Activated T-cell treated with anti-CD3 and anti-CD28 coated beads for 48 hours (primary cell): ENCODE measurements at places on chromosomes 2 and 18.

DNA sequence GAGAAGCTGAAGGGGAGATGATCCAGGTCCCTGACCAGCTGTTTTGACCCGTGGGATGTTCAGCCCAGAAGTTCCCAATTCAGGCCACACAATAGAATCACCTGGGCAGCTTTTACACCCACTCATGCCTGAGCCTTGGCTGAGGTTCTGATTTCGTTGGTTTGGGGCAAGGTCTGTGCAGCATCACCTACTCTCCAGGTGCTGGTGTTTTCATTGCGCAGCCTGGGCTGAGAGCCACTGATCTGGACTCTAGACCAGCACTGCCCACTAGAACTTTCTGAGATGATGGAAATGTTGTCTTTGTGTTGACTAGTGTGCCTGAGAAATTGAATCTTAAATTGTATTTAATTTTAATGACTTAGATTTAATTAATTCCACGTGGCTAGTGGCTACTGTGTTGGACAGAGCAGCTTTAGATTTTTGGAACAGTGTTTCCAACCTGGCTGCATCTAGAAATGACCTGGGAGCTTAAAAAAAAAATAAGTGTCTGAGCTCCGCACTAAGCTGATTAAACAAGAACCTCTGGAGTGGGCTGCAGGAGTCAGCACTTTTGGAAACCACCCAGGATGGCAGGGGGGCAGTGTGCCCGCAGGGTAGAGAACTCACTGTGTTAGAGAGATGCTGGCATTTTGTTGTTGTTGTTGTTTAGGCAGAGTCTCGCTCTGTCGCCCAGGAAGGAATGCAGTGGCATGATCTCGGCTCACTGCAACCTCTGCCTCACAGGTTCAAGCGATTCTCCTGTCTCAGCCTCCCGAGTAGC, 33.7 kb downstream of the DYSF start:
- no peak for DNase-seq

- no peak for DNase-seq
Measured at GRCh38 chr2:46161911-46162310, 135.3 kb upstream of the EPAS1 start.

DNA sequence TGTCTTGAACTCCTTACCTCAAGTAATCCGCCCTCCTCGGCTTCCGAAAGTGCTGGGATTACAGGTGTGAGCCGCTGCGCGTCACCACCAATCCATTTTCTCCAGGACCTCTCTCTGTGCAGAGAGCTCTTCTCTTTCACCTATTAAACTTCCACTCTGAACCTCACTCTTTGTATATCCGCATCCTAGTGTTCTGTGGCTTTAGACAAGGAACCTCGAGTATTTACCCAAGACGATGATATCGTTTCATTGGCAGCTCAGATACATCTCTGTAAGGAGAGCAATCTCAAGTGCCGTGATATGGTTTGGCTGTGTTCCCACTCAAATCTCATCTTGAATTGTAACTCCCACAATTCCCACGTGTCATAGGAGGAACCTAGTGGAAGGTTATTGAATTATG, 15.1 kb upstream of the WDR33 start:
- no peak for DNase-seq

DNA sequence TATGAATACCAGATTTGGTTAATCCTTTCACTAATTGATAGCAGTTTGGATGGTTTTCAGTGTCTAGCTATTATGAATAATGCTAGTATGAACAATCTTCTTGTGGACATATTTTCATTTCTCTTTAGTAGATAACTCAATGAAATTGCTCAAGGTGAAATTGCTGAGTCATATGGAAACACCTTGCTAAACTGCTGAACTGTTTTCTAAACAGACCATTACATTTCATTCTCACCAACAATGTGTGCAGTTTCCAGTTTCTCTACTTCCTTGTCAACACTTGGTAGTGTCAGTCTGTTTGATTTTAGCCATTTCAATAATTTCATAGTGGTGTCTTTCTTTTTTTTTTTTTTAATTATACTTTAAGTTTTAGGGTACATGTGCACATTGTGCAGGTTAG, 250.0 kb downstream of the HRH4 start:
- no peak for DNase-seq

DNA sequence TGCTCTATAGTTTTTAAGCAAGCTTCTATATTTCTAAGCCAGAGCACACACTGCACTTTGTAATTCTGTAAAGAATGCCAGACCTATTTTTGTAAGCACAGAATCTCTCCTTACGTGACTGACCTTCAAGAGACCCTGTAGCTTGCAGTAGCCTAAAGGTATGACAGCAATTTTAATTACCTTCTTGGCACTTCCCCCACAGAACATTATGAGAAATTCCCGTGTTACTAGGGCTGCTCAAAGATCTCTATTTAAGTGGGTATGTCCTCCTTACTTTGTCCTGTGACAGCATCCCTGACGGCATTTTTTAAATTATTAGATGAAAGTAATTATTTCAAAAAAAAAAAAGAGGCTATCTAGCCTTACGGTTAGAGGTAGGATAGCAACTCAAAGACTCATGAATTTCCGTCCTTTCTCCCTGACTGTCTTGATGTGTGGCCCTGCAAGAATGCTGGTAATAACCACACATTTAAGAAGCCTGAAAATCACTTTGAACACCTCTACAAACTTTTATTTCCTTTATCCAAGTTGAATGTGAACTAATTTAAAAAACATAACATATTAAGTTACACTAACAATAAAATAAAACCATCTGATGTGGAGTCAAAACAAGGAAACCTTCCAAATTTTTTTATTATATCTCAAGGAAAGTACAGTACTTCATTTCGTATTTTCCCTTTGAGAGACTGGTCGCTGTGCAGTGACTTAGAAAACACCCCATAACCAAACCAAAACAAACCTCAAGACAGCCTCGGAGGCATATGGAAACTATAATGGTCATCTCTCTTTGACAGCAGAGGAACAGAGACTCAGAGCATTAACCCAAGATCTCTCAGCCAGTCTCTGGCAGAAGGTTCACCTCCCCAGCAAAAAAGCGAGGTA, 54.9 kb downstream of the THUMPD2 start:
- DNase-seq, result no peak

DNA sequence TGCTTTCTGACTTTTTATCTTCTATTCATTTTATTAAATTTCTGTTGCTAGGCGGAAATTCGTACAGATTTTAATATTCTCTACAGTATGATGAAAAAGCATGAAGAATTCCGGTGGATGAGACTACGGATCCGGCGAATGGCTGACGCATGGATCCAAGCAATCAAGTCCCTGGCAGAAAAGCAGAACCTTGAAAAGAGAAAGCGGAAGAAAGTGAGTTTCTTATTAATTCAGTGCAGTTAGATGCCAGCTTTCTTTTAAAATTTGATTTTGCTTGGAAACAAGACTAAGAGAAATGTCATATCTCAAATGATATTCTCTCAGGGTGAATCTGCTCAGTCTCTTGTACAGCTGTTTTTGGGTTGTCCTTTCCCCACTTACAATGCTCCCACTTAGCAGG, 84.3 kb downstream of the MGAT5 start:
- DNase-seq, result no peak

DNA sequence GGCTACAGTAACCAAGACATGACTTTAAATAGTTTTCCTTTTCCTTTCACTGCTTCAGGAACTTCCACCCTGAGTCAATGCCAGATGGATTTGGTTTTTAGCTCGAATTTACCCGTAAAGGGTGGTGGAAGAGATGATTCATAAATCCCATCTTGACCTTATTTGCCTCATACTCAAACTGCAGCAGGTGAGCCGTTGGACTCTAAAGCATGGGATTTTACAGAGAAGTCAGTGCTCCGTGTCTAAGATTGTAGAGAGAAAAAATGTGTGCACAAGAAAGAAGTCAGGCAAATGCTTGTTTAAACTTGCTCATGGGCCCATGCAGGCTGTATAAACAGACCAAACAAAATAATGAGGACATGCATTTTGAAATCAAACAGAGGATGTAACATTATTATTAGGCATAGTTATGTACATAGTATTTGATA, 369.7 kb upstream of the TRIB2 start:
- DNase-seq, result no peak

GRCh38 chr2:102256276-102256675, 55.1 kb upstream of the IL1RL1 start:
- no peak for DNase-seq

DNA sequence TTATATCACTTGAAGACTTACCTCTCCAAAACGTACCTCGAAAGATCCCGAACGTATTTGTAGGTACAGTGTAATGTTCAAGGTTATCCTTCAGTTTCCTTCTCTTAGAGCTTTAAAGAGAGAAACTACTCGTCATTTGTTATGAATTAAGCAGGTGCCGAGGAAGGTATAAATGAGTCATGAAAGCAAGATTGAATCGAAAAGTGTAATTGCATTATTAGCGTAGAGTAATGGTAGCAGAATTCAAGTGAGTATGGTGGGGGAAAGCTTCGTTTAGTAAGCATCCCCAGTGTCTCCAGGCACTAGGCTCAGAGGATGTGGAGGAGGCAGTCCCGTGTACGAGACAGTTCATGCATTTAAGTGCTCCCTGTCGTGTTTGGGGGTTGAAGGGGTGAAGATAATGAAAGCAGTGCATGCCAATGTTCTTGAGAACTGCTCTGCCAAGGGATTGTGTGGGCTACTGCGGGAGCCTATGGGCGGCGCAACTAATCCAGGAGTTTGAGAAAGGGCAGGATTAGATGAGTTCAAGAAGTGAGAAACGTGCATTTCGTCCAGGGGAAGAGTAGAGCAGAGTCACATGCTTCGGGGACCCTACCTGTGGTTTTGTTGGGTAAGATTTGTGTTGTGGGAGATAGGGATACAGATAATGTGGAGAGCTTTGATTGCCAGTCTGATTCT, 858 bp downstream of the POLR1B start:
- DNase-seq, result no peak

GRCh38 chr18:65235966-65236624, 514.7 kb upstream of the CDH7 start:
- no peak for DNase-seq

GRCh38 chr2:39704540-39704939, 38.8 kb downstream of the TMEM178A start:
- no peak for DNase-seq

DNA sequence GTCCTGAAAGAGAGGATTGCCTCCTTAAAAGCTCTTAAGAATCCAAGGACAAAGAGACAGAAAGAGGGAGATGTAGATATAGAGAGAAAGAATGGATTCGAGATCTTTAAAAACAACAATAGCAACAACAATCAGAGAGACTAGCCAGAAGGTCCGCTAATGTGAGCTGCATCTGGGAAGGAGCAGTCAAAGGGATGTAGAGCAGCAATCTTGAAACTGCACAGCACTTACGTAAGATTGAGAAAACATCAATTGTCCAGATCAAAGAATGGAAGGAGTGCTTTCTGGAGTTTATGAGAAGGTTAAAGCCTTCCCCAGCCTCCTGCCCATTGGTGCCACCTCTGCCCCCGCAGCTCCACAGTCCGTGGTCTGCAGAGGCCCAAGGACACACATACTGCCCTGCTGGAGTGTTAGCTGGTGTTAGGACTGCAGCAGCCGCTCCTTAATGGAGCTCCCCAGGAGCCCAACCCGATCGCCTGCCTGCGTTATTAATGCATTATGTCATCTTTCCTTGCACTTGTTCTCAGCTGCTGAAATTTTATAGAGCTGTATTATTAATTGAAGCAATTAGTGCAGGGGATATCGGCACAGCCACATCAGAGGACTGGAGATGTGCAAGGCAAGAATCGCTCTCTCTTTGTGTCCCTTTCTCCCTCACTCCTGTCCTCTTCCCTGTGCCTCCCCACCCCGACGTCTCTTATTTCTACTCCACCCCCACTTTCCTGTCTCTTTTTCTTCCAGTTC, 94.2 kb upstream of the STPG4 start:
- no peak for DNase-seq

- DNase-seq, result no peak
Measured at GRCh38 chr18:79987566-79987965, 797 bp downstream of the TXNL4A start.

DNA sequence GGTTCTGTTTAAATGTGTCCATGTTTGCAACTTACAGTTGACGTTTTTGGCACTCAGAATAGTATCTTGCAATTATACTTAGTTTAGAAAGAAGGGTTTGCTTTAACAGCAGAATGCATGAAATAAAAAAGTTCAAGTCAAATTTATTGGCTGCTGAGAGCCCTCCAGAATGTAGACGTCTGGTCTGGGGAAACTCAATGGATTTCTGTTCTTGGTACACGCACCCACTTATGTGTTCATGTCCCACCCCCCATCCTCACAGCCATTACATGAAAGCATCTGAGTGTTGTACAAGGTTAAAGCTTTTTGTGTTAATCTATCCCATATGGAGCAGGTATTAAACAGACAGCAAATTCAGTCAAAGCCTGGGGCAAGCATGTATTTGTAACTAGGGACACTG, 219.5 kb downstream of the SOX11 start:
- DNase-seq, result no peak

DNA sequence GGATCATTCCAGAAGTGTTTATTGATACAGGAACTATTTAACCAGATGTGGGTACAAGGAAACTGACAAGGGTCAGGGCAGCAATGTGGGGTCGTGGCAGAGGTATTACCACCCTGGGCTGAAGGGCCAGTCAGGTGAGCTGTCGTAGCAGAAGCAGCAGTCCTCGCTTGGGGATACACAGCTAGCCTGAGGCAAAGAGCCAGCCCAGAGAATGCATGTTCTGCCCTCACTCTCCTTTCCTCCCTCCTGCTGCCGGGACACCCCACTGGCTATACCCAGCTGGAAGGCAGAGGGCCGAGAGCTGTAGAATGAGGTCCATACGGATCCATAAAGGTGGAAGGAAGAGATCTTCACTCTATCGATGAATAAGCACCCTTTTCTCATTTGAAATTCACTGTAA, 32.2 kb upstream of the GBX2 start:
- no peak for DNase-seq

- DNase-seq, result no peak
Measured at GRCh38 chr18:50171406-50171805, 23.5 kb downstream of the MYO5B start.

GRCh38 chr2:10549195-10549594, 101.1 kb upstream of the ODC1 start:
- DNase-seq, result no peak

DNA sequence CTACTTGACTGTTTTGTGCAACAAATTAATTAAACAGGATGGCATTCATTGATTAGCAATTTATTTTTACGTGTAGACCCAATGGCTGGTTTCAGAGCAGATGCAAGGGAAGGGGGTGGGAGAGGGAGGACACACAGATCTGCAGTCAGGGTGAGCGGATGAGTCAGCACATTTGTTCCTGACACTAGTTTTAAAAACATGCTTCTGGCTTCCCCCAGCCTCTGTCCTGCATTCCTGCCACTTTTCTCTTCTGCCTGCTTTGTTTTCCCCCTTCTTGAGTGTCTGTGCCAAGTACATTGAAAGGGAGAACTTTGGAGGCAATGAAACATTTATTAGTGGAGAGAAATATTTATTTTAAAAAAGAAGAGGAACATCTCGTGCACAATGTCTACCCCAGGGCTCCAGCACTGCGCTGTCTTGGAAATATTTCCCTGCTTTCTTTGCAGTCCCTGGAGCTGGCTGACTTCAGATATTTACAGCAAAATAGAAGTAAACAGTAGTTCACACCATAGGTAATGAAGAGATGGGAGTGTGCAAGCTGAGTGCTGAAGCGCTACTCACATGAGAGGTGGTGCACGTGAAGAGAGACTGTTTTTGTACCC, 52.2 kb downstream of the NRP2 start:
- DNase-seq, result no peak
